ENCODE measurements at places on chromosomes 16 and 17.

DNA sequence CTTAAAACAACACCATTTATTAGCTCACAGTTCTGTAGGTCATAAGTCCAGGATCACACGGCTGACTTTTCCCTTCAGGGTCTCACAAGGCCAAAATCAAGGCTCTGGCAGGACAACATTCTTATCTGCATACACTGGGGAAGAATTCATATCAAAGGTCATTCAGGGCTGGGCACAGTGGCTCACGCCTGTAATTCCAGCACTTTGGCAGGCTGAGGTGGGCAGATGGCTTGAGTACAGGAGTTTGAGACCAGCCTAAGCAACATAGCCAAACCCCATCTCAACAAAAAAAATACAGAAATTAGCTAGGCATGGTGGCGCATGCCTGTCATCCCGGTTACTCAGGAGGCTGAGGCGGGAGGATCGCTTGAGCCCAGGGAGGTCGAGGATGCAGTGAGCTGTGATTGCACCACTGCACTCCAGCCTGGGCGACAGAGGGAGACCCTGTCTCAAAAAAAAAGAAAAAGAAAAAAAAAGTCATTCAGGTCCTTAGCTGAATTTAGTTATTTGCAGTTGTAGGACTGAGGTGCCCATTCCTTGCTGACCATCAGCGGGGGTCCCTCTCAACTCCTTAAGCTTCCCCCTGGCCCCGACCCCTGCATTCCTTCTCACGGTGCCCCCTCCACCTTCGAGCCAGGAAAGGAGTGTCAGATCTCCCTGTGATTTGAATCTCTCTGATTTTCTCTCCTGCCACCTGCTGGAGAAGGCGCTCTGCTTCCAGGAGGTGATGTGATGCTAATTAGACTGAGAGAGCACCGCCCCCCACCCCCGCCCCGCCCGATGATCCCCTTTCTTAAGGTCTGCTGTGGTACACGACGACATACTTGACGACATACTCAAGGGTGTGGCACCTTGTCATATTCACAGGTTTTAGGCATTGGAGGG, 91.8 kb upstream of the CLEC18A start:
- DNase-seq = no peak

- DNase-seq = no peak
Measured at GRCh38 chr17:17950806-17951205, 21.4 kb downstream of the TOM1L2 start.

DNA sequence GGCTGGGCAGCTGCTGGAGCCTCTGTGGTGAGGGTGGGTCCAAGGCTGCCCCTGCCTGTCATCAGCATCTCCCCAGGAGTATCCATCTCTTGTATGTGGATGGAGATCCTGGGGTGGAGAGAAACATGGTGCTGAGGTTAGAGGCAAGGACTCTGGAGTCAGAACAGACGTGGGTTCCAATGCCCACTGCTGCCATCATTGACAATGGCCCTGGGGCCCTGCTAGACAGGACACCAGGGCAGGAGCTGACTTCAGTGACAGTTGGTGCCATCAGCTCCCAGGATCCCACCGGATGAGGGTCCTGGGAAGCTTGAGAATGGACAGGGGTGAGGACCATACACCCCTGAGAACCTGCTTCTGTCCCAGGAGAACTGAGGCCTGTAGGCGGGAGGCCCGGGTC, 15.6 kb downstream of the MYLK3 start:
- DNase-seq = no peak

DNA sequence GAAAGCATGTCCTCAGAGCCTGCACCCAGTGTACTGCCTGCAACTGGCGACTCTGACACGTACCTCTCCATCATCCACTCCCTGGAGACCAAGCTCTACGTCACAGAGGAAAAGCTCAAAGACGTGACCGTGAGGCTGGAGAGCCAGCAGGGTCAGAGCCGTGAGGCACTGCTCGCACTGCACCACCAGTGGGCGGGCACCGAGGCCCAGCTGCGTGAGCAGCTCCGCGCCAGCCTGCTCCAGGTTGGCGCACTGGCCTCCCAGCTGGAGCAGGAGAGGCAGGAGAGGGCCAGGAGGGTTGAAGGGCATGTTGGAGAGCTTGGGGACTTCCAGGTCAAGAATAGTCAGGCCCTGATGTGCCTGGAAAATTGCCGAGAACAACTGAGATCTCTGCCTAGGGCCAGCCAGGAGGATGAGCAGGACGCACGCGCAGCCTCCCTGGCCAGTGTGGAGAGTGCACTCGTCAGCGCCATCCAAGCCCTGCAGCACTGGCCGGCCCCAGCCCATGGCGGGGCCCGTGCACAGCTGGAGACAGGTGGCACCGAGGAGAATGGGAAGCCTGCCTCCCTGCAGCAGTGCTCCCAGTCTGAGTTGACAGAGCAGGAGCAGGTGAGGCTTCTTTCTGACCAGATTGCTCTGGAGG, 40.3 kb downstream of the PLD6 start:
- DNase-seq = no peak

- no peak for DNase-seq
Measured at GRCh38 chr16:28161626-28162025, 50.1 kb downstream of the XPO6 start.

DNA sequence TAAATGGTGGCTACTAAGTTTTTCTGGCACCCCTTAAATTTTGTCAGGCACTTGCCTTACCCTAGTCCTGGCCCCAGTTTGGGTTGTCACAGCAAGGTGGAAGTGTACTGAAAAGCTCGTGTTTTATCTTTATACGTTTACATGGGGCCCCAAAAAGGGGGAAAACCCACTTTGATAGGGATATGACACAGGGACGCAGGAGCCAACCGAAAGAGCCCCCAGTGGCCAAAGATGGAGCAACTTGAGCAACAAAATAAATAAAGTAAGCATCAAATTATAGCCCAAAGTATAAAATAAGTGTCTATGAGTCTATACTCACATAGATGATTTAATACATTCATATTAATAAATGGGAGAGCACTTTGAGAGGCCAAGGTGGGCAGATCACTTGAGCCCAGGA, 5.0 kb upstream of the CETP start:
- DNase-seq = no peak

DNA sequence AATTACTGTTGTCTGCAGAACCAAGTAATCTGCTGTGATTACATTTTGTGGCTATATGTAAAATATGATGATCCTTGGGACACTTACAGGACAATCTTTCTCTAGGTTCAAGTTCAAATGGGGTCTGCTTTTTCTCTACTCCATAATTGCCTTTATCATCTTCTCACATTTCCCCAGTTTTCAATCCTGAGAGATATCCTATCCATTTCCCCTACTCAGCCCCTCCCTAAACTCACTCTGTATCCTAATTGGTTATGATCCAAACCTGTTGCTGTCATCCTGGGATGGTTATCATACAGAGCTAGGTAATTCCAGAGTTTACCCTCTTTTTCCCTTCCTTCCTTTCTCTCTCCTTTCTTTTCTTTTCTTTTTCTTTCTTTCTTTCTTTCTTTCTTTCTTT, 100.5 kb upstream of the ELAC2 start:
- no peak for DNase-seq

GRCh38 chr16:23316634-23317265, 14.6 kb downstream of the SCNN1B start:
- no peak for DNase-seq

GRCh38 chr17:77958716-77959125, 218 bp downstream of the TNRC6C start:
- DNase-seq = peak; percentile 21

Data from dorsolateral prefrontal cortex (tissue), 122 donors.